ENCODE measurements at places on chromosomes 4 and X.

DNA sequence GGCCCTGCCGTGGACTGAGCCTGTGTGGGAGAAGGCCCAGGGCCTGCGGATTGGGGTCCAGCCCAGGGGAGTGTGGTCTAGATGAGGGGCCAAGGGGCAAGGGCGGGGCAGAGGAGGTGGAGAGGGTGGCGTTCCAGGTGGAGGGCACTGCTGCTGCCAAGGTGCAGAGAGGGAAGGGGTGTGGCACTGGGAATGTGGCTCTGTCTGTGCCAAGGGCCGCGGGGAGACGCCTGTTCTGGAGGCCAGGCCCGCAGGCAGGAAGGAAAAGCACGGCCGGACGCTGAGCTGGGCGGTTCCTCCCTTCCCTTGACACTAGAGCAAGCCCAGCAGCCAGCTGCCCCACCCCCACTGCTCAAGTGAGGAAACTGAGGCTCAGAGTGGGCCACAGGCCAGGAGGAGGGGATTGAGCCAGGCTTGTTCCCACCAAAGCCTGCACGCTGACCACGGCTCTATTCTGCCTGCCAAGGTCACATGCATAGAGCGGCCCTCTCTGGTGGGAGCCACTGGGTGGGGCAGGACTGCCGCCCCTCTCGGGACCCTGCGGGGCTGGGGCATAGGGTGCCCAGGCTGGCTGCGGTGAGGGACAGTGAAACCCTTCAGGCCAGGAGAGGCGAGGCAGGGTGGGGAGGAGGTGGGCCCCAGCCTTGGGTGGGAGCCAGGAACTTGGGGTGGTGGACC lies 13.0 kb downstream of the SH3BP2 start:
- no peak for DNase-seq

- no peak for DNase-seq
Observed at GRCh38 chr4:25101836-25102235, 58.4 kb downstream of the SEPSECS start.

- no peak for DNase-seq
Observed at GRCh38 chr4:37232315-37232714, 12.2 kb upstream of the NWD2 start.

- no peak for DNase-seq
Observed at GRCh38 chrX:21479695-21480270, 105.6 kb downstream of the CNKSR2 start.

DNA sequence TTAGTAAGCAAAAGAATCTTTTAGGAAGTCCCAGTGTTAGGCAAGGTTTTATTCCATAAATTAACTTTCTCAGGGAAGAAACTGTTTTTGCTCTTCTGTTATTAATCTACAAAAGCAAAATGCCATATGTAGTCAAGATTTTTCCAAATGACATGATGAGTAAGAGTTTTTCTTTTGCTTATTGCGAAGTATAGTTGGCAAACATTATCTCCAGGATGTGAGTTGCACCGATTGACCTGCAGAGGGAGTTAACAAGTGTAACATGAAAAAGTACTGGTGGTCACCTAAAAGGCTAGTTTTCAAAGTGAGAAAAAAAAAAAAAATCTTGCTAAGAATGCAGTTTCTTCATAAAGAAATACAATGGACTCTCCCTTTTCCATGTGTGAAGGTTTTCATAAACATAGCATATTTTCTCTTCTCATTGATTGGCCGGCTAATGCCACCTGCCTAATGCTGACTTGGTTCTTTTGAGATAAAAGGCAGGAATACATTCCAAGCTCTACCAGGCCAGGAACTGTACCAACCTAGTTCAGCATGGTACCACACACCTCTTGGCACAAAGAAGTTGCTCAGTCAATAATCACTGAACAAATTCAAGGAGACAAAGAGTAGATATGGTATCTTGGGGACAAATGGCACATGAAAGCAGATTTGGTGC lies 100.2 kb downstream of the LNX1 start:
- no peak for DNase-seq

DNA sequence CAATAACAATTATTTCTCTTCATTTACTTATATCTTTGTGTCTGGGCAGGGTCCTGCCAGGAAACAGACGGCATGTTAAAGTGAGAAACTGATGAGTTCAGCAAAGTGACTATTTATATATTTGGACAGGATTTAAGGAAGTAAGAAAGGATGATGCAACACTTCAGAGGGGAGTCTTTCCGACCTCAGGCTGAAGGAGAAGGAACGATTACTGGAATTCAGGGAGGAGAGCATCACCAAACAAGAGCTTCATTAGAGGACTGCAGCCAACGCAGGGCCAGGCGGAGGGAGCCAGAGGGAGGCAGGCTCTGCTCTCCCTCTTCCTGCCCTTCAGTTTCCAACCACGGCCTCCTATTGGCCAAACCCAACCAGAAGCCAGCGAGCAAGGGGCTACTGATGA lies 1.5 kb upstream of the TLR7 start:
- DNase-seq: no peak

- DNase-seq: no peak
Observed at GRCh38 chr4:99536271-99536670, 25.4 kb downstream of the C4orf17 start.

GRCh38 chr4:123555233-123555806 lies 158.7 kb downstream of the SPRY1 start:
- peak; percentile 85 for DNase-seq

Data from suprapubic skin (tissue), 4 donors.